IMR-90 (cell line): ENCODE measurements at places on chromosomes 7 and 10. TPM values are rescaled to one million over a fixed set of nuclear protein-coding genes. Genes with fewer than 3 reads are reported as not detected.

Gene CCDC136
- total RNA-seq = 7.7 and 8.3 TPM in 2 replicates

GRCh38 chr10:110221721-110222261 is 14.4 kb downstream of the MXI1 start:
- H3K4me1 ChIP-seq = peaks cover 15% of the 10 kb centered on the region
- no peaks in the 10 kb centered on the region for H3K36me3 ChIP-seq
- peak; percentile 98 for DNase-seq
- H3K27ac ChIP-seq = peak overlapping the region; percentile 50
- H3K4me3 ChIP-seq = peak overlapping the region; percentile 46

Gene ARID5B
- total RNA-seq = 125 and 140 TPM in 2 replicates

Gene PAPSS2
- 55.0 and 58.6 TPM in 2 replicates for total RNA-seq

DNA sequence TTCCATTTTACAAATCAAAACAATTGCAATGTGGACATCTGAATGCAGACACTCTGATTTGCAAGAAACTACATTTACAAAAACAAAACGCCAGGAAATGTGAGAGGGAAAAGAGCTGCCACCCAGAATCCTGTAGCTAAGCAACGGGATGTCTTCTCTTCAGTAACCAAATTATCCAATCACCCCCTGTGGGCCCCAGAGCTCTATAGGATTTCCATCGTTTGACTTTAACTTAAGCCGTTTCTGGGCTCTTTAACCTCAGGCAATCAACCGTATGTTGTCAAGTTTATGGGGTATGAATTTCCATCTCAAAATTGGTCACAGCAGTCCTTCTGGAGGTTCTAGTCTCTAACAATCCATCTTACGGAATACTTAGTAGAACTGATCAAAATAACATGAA is 240.5 kb downstream of the ETV1 start:
- H3K27ac ChIP-seq = no peak overlapping the region
- no peak overlapping the region for H3K4me3 ChIP-seq
- no peaks in the 10 kb centered on the region for H3K27me3 ChIP-seq
- DNase-seq = no peak
- no peaks in the 10 kb centered on the region for H3K4me1 ChIP-seq

Gene PLCE1
- 3.9 and 4.5 TPM in 2 replicates for total RNA-seq
